Left cardiac atrium (tissue), 4 donors: ENCODE measurements at places on chromosomes 6 and 20. TPM values are rescaled to one million over a fixed set of nuclear protein-coding genes. Genes with fewer than 3 reads are reported as not detected.

DDAH2 gene
- total RNA-seq, result 56.2 TPM

SLC12A5 gene
- 3.2 TPM for total RNA-seq

- peak; percentile 84 for DNase-seq
Measured at GRCh38 chr6:31122791-31123706, 2.8 kb upstream of the CDSN start.

GRCh38 chr20:36642136-36642535 lies 3.9 kb downstream of the SLA2 start:
- no peak for DNase-seq

GRCh38 chr6:16153211-16153820 lies 24.4 kb downstream of the MYLIP start:
- no peak for DNase-seq

FKBP1C gene
- 0.62 TPM for total RNA-seq

DNA sequence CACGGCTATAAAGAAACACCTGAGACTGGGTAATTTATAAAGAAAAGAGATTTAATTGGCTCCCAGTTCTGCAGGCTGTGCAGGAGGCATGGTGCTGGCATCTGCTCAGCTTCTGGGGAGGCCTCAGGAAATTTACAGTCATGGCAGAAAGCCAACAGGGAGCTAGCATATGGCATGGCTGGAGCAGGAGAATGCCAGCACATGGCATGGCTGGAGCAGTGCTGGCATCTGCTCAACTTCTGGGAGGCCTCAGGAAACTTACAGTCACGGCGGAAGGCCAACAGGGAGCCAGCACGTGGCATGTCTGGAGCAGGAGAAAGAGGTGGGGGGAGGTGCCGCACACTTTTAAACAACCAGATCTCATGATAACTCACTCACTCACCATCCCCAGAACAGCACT lies 32.5 kb upstream of the DACT2 start:
- DNase-seq, result no peak

EPB41L1 gene
- 32.1 TPM for total RNA-seq

DNA sequence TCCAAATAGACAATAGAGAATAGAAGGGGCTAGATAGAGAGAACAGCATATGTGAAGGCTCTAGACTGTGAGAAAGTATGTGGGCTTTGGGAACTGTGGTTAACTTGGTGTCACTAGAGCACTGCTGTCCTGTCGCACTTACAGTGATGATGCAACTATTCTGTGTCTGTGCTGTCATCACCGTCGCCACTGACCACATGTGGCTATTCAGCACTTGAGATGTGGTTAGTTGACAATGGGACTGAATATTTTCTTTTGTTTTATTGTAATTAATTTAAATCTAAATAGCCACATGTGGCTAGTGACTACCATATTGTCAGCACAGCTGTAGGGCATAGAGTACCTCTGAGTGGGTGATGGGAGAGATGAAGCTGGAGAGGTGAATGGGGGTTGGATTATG lies 39.0 kb upstream of the IFNGR1 start:
- no peak for DNase-seq

PPP1R16B gene
- 7.7 TPM for total RNA-seq

GRCh38 chr20:24781418-24781980 lies 167.6 kb upstream of the CST7 start:
- DNase-seq, result no peak

DNA sequence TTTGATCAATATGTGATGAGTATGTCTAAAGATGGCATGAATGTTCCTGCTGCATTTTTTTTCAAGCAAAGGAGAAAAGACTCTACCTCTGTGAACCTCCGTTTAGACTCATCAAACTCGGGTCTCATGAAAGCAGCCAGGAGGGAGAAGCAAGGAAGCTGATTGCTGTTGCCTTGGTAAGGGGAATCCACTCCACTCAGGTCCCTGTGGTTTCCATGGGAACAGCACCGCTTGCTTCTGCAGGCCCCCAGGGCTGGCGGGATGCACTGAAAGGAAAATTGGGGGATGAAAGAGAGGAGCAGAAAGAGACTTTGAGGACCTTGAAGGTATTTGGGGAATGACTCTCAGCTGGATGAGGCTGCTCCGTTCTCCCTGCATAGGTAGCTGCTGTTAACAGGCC lies 249.6 kb upstream of the RIN2 start:
- DNase-seq, result no peak

ZC3H12D gene
- 1.6 TPM for total RNA-seq

DNA sequence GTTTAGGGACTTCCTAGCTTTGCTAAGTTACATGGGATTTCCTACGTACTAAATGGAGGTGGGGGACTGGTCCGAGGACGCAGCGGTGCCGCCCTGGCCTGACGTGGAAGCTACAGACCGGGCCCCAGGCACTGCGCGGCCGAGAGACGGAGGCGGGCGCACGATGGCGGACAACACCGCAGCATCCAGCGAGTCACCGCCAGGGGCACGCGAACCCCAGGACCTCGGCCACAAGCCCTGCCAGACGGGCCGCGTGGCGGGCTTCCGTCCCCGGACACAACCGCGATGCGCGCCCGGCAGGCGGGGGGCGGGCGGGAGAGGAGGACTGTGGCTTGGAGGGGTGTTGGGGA lies 1516.9 kb upstream of the DEFB115 start:
- no peak for DNase-seq
